Urinary bladder (tissue), 4 donors: ENCODE measurements at places on chromosomes 5 and 9. TPM values are rescaled to one million over a fixed set of nuclear protein-coding genes. Genes with fewer than 3 reads are reported as not detected.

DNA sequence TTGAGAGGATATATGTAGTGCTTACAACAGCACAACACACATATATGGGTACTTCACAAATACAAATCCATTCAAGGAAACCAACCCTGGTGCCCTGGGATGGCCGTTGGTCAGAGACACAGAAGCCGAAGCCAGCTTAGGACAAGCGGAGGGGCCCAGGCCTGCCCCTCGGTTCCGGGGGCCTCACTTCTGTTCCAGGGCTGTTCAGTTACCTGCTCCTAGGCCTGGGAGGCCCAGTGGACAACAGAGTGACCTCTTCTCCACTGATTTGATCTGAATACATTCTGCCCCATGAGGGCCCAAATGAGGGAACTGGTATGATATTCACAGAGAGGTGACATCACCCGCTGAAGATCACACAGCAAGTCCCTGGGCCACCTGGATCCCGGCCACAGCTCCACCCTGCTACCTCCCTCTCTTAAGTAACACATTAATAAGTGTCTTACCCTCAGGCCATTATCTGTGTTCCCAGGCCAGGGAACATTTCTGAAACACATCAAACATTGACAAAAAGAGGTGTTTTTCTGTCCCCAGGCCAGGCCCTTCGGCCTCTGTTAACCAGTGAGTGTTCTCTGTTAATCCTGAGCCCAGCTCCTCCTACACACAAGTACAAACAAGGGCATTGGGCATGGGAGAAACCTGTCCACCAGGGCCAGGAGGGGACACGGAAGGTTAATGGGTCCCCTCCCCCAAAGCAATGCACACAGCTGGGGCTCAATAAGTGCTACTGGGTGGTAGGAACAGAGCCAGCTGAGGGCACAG lies 4.5 kb upstream of the GRHPR start:
- DNase-seq = no peak

Gene PLAC8L1
- not detected for total RNA-seq

GRCh38 chr5:102853680-102854079 lies 98.6 kb downstream of the PAM start:
- DNase-seq = no peak

Gene SRD5A1
- 6.6 TPM for total RNA-seq

Gene PKD2L2
- total RNA-seq = 0.21 TPM

Gene PCDHA1
- 0.21 TPM for total RNA-seq

GRCh38 chr5:53482717-53483638 lies 2.5 kb downstream of the FST start:
- no peak for DNase-seq

DNA sequence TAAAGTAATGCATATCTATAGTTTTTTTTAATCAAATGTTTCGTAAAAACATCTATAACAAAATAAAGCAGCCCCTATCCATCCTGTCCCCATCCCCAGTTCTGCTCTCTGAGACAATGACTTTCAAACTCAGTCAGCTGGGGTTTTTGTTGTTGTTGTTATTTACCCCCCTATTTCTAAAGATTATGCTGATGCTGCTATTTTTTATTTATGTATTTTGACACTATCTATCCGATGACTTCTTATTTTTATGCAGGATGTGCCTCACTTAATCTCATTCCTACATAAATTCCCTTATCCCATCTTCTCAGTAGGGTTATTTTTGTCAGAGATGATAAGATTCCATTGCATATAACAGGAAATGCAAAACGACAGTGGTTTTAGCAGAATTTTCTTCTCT lies 45.3 kb upstream of the ENTREP1 start:
- no peak for DNase-seq

GRCh38 chr5:181166812-181167733 lies 19.7 kb downstream of the OR2V2 start:
- DNase-seq = no peak

GRCh38 chr9:71814226-71814625 lies 45.9 kb upstream of the CEMIP2 start:
- DNase-seq = no peak

GRCh38 chr5:89069591-89069990 lies 186.6 kb upstream of the MEF2C start:
- no peak for DNase-seq

GRCh38 chr5:39426746-39427105 lies 1.9 kb upstream of the DAB2 start:
- no peak for DNase-seq

Gene TAS2R1
- total RNA-seq = not detected

- no peak for DNase-seq
Observed at GRCh38 chr9:86521322-86521721, 167.1 kb upstream of the TUT7 start.

GRCh38 chr9:7192266-7192665 lies 434.5 kb downstream of the KDM4C start:
- no peak for DNase-seq

GRCh38 chr5:78690253-78690972 lies 41.8 kb upstream of the LHFPL2 start:
- DNase-seq = no peak

Gene C7
- 807 TPM for total RNA-seq

GRCh38 chr9:134494273-134494815 lies 147.3 kb upstream of the COL5A1 start:
- no peak for DNase-seq

DNA sequence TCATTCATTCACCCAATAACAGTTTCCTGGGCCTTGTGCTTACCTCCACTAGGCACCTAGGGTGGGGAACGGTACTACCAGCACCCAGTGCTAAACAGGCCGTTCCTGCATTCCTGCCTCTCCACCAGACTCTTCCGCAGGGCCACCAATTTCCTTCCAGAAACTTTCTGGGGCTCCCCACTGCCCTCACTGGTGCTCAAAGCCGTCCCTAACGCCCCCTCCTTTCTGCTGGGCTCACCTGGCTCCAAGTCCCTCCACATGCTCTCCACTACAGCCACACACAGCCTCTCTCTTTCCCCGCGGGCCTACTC lies 1.4 kb downstream of the PHF19 start:
- no peak for DNase-seq

GRCh38 chr5:20833081-20833627 lies 845.2 kb upstream of the CDH18 start:
- DNase-seq = no peak

Gene CDC25C
- 6.1 TPM for total RNA-seq

DNA sequence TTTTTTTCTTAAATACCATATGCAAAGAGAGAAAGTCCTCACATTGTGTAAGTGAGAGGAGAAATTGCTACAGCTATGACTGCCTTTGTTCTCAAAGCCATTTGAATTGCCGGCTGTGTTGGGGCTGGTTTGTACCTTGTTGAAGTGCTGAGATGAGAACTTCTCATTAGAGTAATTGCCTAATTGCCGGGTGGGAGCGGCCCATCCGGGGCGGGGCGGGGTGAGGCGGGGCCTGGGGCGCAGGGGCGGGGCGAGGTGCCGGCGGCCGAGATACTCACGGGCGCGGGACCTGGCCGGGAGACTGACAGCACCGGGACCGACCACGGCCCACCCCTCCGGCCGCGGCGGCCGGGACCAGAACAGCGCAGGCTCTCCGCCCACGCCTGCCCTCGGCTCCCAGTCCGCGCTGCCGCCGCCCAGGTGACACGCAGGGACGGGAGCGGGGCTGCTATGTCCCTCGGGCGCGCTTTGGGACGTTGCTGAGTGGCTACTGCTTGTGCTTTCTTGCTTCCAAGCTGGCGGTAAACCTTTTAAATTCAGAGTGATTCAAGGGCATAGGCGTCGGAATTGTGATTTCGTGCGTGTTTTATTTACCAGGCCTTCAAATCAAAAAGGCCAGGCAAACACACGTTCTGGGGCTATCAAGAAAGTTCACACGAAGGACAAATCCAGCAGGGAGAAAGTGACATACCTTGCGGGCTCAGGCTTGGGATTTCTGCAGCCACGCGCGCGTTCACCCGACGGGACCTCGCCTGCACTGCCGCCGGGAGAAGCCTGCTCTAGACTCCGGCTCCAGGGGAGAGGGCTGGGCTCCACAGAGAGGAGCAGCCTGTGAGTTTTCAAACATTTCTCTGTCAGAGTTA lies 269.1 kb downstream of the FANCC start:
- no peak for DNase-seq

DNA sequence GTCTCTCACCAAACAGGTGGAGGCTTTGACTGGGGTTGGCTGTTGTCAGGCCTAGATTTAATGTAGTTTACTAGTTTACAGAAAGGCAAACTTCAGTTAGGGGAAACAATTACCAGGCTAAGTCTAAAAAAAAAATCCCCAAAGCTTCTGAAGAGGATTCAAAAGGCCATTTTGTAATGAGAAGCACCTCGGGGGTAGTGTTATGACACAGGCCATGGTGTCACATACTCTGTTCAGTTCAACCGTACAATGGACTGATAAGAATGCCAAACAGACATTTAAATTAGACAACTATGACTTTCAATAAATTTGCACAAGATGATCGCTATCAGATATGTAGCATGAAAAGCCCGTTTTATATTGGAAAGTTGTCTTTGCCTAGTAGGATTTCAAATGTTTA lies 120.1 kb upstream of the PCA3 start:
- DNase-seq = no peak

GRCh38 chr5:113089653-113090335 lies 113.2 kb downstream of the DCP2 start:
- no peak for DNase-seq

Gene MSX2
- 11.3 TPM for total RNA-seq

Gene ARL14EPL
- total RNA-seq = not detected

GRCh38 chr9:87609002-87609401 lies 111.3 kb downstream of the DAPK1 start:
- no peak for DNase-seq

DNA sequence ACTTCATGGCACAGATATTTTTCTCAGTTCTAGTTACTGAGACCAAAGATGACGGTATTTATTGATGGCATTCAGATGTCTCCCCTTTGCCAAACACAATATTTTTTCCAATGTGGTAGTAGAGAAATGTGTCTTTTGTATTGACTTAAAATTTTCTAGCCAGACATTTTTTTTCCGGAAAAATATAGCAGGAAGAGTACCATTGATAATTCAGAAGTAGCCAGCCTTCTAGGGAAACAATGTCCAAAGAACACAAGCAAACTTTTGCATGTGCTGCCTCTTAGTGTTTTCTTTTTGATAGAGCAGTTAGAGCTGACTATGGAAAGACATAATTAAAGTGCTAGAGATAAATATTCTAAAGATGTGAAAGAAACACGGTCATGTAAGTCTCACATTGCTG lies 231.4 kb downstream of the MARCHF11 start:
- no peak for DNase-seq

Gene PLEKHG4B
- 3.7 TPM for total RNA-seq

- DNase-seq = no peak
Observed at GRCh38 chr9:130901498-130902203, 5.0 kb upstream of the QRFP start.

Gene PCDHA10
- 1.1 TPM for total RNA-seq

Gene ASPN
- 298 TPM for total RNA-seq

DNA sequence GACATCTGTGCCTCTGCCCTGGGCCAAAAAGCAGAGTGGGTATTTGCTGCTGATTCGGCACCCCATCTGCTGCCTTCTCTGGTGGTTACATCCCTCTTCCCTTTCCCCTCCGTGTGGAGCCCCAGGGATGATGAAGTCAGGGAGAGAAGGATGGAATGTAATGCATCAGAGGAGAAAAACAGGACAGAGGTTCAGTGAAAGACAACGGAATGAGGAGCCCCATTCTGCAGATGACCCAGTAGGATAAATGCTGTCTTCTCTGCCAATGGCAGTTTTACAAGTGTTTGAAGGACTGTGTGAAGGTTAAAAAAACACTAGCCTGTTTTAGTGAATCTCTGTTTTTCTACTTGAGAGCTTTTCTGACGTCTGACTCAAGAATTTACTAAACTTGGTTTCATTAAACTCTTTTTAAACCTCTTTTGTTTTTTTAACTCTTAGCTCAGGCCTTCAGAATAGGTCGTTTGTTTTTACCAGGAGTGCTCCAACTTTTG lies 86.3 kb downstream of the NLN start:
- DNase-seq = no peak

DNA sequence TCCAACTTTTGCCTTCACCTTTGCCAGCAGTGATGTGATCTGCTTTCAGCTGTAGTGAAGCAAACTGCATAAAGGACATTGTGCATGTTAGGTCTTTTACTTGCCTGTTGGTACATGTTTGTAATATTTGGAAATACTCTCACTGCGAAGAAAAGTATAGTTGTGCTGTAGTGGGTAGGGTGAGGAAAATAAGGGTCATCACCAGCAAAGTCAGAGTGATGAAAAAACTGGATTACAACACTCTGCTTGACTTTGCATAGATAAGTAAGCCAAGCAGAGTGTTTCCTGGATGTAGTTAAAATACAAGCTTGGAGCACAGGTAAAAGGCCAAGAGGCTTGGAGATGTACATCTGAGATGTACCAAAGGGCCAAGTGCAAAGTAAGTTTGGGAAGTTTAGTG lies 16.7 kb downstream of the TGFBR1 start:
- DNase-seq = no peak
